ENCODE measurements at places on chromosomes 2 and 18. TPM values are rescaled to one million over a fixed set of nuclear protein-coding genes. Genes with fewer than 3 reads are reported as not detected.

DNA sequence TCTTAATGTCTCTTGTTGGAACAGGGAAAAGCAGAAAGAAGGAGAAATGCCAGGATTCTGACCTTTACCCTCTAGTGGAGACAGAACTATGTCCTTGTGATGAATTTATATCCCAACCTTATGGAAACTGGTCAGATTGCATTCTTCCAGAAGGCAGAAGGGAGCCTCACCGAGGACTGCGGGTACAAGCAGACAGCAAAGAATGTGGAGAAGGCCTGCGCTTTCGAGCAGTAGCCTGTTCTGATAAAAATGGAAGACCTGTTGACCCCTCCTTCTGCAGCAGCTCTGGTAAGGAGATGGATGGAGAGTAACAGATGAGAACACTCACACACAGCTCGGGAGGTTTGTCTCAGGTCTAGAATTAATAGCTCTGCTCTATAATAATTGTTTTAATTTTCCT is 552.7 kb upstream of the HNMT start:
- no peak for DNase-seq

DNA sequence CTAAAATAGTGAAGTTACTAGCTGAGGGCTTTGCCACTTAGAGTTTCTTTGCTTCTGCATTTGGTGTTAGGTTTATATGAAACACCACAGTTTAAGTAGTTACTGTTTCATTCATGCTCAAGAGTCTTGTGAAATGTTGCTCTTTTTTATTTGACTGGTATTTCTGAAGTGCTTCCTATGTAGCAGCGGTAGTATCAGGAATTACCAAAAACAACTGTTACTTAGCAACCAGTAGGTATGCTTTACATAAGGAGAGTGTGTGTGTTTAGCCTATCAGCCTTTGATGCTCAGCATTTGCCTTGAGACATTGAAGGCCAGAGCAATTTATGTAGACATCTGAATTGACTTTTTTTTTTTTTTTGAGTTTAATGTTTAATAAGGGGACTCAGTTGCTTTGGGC is 3.6 kb downstream of the DIS3L2 start:
- no peak for DNase-seq

SGPP2 gene
- not detected for total RNA-seq

DNA sequence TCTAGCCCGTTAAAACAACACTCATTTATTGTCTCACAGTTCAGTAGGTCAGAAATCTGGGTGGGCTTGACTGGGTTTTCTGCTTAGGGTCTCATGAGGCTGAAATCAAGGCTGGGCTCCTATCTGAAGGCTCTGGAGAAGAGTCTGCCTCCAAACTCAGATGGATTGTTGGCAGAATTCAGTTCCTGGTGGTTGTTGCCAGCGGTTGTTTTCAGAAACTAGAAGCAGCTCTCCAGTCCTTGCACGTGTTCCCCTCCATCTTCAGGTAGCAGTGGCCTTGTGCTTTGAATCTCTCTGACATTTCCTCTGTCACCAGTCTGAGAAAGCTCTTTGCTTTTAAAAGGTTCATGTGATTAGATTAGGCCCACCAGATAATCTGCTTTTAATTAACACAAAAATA is 20.1 kb upstream of the FN1 start:
- no peak for DNase-seq

GRCh38 chr2:20224164-20224715 is 690 bp downstream of the SDC1 start:
- DNase-seq, result peak; percentile 70

- DNase-seq, result no peak
Observed at GRCh38 chr18:50053111-50053510, 141.8 kb downstream of the MYO5B start.

DNA sequence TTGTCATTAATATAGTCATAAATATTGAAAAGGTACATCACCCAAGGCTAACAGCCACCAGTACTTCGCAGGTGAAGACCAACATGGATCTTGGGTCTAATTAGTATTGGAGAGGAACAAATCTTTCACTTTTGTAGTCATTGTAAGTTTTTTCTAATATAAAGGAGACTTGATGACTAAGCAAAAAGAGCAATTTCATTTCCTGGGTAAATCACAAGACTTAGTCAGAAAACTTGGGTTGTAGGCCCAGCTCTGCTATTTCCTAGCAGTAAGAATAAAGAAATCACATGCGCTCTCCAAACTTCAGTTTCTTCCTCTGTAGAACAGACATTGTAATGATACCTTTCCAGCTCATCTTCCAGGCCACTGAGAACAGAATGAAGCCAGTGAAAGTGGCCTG is 40.9 kb downstream of the NRP2 start:
- DNase-seq, result no peak

DNA sequence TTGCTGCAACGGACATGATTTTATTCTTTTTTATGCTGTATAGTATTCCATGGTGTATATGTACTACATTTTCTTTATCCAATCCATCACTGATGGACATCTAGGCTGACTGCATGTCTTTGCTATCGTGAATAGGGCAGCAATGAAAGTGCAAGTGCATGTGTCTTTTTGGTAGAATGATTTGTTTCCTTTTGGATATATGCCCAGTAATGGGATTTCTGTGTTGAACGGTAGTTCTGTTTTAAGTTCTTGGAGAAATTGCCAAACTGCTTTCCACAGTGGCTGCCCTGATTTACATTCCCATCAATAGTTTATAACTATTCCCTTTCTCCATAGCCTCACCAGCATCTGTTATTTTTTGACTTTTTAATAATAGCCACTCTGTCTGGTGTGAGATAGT is 99.7 kb upstream of the CRIM1 start:
- no peak for DNase-seq

ARHGEF4 gene
- 14.7 TPM for total RNA-seq

HOXD8 gene
- total RNA-seq, result 31.3 TPM

TOGARAM2 gene
- 0.60 TPM for total RNA-seq

- no peak for DNase-seq
Observed at GRCh38 chr2:133484784-133485183, 83.5 kb downstream of the NCKAP5 start.

GRCh38 chr18:31646332-31647126 is 37.9 kb downstream of the B4GALT6 start:
- DNase-seq, result no peak

TMEM198 gene
- 3.0 TPM for total RNA-seq

GRCh38 chr2:144827404-144827803 is 307.5 kb upstream of the ZEB2 start:
- DNase-seq, result no peak

CNGA3 gene
- 0.19 TPM for total RNA-seq

- DNase-seq, result no peak
Observed at GRCh38 chr2:48259811-48260210, 270.1 kb upstream of the STON1 start.

DNA sequence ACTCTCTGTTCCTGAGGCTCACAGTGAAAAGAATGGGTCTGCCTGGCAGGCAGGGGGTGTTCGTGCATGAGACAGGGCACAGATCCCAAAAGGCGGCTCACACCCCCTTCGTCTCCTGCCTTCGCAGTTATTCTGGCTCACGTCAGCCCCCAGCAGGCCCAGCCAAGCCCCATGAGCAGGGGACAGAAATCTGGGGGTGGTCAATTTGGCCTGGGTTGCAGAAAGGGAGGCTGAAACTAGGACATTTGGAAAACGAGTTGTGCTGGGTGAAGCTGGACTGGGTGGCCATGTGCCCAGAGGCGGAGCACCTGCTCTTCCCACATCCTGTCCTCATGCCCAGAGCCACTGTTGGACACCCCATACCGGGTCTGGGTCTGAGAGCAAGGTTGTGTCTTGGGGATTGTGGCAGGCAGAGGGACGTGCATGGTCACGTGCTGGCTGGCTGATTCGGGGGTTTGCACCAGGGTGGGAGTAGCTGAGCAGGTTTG is 99.0 kb upstream of the MCFD2 start:
- no peak for DNase-seq

Data from posterior vena cava (tissue), 2 donors.